Non-pigmented ciliary epithelial cell (primary cell): ENCODE measurements at places on chromosomes 13 and 19.

GRCh38 chr13:103140001-103140671 is 73.9 kb upstream of the SLC10A2 start:
- DNase-seq: no peak

DNA sequence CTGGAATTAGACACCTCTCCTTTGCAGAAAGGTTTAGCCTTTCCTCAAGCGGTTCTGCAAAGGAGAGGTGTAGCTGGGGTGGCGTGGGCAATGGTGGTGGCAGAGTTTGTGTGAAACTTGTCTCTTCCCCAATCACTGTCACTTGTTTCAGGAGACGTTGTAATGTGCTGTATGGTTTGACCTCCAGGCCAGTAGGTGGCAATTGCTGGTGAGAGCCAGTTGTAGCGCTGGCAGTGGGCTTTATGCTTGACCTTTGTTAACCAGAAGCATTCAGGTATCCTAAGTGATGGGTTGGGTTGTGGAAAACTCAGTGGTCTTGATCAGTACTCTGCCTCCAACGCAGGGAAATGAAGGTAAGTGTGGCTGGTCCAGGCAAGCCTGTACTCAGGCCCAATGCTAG is 12.7 kb upstream of the LILRA5 start:
- DNase-seq: no peak

DNA sequence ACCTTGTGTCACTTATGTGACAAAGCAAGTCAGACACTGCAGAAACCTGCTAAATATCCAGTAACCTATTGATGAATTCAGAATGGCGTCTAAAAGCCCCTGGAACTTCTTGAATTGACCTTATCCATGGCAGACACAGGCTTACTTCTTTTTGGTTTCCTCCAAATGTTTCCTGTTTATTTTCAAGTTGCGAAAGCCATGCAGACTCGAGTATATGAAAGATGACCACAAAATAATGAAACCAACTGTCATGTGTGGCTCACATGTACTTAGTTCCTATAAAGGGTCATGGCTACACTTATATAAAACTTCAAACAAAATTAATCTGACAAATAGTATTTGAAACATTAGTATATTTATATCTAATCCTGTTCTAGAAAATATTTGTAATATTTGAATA is 113.1 kb upstream of the FNDC3A start:
- no peak for DNase-seq

DNA sequence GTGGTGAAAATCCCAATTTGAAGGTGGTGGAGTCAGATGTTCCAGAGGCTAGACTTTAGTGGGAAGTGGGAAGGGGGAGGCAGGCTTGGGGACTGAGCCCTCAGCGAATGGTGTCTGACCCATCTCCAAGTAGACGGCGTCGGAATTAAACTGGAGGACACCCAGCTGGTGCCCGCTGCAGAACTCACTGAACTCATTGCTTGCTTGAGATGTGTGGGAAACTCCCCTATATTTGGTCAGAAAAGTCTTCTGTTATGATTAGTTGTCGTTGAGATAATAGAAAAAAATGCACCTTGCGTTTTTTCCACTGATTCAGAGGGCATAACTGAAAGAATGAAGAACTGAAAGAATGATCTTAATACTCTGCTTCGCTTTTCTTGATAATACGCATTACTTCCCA is 871 bp upstream of the ZNF583 start:
- DNase-seq: no peak

GRCh38 chr13:78096221-78096620 is 177.6 kb upstream of the EDNRB start:
- DNase-seq: no peak

- no peak for DNase-seq
Observed at GRCh38 chr19:21352830-21353229, 6.0 kb upstream of the ZNF738 start.

DNA sequence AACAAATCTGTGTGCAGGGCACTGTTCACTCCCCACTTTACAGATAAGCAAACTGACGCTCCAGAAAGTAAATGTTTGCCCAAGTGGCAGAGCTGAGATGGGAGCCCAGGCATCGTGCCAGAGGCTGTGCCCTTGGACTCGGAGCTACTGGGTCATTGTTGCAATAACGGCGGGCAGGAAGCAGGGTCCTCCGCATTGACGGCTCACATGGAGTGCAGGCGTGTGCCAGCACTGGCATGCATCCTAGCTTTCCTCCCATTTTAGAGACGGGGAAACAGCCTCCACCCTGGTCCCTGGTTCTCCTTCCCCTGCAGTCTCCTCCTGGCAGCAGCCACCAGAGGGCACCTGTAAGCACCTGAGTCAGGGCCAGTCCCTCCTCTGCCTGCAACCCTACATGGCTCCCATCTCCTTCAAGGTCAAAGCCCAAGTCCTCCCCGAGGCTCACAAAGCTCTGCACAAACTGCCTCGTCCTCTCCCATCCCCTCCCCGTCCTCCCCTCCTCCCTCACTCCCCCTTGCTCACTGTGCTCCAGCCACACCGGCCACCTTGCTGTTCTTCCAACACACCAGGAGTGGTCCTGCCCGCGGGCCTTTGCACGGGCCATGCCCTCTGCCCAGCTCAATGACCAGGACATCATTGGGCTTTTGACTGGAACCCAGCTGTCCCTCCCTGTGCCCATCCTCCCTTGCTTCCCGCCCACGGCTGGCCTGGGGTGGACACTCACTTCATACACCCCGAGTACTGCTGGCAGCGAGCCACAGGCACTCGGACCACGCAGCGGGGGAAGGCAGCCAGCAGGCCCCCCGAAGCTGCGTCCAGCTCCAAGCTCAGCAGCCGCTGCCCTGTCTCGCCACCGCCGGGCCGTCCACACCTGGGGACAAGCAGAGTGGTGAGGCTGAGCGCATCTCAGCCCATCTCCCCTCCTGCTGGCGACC is 7.7 kb upstream of the LRG1 start:
- no peak for DNase-seq

DNA sequence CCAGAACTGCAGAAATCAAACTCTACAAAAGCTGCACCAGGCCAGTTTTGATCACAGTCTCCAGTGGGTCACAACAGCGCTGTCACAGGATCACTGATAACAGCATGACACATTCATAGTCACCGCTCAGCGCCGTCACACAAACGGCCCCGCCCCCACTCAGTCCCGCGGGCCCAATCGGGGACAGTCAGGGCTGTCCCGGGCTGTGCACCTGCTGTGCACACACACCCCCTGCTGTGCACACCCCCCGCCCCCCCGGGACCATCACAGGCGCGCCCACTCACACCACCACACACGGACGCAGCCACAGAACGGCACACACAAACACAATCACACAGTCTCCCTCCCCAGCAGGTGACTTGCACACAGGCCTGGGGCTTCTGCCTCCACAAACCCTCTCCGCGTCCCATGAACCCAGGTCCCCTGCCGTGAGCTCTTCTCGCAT is 435 bp upstream of the ZNF382 start:
- DNase-seq: no peak

GRCh38 chr19:49884109-49884508 is 6.6 kb downstream of the TBC1D17 start:
- DNase-seq: no peak

- DNase-seq: no peak
Observed at GRCh38 chr13:55566779-55567178, 1573.9 kb upstream of the PRR20A start.

GRCh38 chr13:24491845-24492244 is 20.7 kb downstream of the PARP4 start:
- no peak for DNase-seq

- DNase-seq: peak; percentile 22
Observed at GRCh38 chr19:57103573-57104277, 16.1 kb upstream of the USP29 start.

GRCh38 chr19:634975-635652 is 1.8 kb upstream of the POLRMT start:
- no peak for DNase-seq

- DNase-seq: no peak
Observed at GRCh38 chr13:100789025-100789424, 114.4 kb upstream of the TMTC4 start.

- no peak for DNase-seq
Observed at GRCh38 chr19:38952395-38953165, 21.8 kb downstream of the MRPS12 start.

DNA sequence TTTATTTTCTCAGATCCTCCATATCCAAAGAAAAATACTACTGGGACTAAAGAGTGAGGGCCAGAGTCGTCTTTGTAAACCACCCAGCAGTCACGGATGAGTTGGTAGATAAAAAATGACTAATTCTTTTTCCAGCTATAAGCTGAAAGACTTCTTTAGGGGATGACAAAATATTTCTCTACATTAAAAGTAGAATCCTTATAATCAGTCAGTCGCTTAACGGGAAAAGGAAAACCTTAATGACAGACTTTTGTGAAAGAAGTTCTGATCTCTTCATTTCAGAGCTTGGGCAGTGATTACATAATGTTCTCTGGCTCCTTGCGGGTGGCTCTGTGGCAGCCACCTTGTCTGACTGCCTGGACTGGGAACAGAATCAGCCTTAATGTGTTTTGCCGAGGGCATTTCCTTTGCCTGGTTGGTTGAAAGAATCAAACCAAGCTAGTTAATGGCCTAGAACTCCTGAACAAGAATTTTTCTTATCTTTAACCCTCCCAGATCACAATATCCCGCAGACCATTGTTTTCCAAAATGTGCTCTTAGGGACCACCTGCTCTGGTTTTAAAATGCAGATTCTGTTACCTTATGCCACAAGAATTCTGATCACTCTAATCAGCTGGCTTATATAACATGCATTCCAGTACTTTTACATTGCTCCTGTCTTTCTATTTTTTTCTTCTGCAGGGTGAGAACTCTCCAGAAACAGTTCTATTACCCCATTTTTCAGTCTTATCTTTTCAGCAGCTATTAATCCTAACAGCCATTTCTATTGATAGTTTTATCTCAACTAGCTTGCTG is 2.5 kb downstream of the ITM2B start:
- no peak for DNase-seq

DNA sequence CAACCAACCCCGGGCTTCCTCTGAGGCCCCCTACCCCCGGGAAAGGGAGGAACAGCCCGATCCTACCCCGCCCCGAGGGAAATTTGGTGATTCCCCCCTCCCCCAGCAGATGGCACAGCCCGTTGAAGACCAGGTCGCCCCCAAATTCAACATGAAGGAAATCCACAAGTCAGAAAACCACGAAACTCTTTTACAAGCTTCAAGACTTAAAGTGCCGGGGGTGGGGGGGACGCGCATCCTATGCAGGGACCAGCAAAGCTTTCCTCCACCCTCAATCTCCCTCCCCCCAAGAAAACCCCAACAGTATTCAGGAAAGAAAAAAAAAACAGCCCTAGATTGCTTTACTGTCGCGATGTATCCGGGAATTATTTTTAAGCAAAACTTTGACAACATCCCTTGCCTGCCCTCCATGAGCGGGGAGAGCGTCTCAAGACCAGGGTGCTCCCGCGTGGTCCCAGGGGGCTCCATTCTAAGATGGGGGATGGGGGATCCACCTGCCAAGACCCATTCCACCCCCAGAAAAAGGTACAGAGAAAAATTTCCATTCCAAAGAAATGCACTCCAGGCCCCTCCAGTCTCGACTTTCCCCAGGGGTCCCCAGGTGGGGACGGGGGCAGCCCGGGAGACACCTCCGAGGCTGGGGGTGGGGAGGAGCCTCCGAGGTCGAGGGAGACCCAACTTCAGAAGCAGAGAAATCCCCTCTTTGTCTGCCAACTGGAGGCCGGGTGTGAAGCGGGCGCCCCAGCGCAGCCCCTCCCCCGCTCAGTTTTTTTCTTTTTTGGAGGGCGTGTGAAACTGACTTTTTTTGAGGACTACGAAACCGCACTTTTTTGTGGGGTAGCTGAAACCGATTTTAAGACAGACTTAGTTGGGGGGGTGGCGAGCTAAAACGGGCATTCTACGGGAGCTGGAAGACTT is 1.5 kb downstream of the TCF3 start:
- no peak for DNase-seq

GRCh38 chr19:30898353-30899103 is 450.7 kb downstream of the TSHZ3 start:
- DNase-seq: no peak

DNA sequence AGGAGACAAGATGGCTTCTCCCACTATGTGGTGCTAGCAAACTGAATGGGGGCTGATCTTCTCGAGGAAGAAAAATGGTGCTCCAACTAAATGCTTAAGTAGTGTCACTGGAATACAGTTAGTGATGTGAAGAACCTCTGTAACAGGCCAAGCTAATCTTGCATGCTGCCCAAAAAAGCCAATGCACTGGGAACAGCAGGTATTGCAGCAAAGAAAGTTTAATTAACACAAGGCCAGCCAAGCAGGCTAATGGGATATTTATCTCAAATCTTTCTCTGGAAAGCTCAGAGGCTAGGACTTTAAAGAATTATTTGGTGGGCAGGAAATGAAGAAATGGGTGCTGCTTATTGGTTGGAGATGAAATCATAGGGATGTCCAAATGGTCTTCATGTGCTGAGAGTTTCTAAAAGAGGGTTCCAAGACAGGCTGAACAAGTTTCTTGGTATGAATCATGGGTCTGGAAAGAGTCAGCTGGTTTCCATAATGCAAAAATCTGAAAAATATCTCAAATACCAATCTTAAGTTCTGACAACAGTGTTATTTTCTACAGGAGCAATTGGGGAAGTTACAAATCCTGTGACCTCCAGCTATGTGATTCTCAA is 1550.5 kb downstream of the SLITRK5 start:
- no peak for DNase-seq

- no peak for DNase-seq
Observed at GRCh38 chr13:49214917-49215376, 5.2 kb upstream of the MLNR start.
